CD4-positive, CD25-positive, alpha-beta regulatory T cell (primary cell): ENCODE measurements at places on chromosomes 11 and 22. TPM values are rescaled to one million over a fixed set of nuclear protein-coding genes. Genes with fewer than 3 reads are reported as not detected.

DNA sequence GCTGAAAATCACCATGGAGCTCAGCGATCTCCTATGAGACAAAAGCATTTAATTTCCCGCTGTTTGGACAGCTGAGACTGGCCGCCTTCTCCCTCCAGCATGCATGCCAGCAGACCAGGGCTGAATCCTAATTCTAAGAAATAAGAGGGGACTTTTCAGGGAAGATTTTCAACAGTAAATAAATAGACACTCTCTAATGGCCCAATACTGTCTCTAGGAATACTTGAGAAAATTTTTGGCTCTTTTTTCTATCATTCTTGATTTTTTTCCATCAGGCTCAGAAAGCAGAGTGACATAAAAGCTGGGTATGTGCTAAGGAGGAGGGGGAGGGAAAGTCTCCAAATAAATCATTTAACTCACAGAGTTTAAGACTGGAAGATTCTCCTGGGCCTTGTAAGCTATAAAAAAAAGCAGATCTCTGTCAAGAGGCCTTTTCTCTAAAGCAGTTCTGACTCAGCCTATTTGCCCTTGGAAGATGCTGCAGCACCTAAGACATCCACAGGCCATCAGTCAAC lies 17.6 kb upstream of the SPON1 start:
- no peak for DNase-seq

GRCh38 chr11:122264121-122264520 lies 148.1 kb upstream of the BLID start:
- DNase-seq = no peak

DNA sequence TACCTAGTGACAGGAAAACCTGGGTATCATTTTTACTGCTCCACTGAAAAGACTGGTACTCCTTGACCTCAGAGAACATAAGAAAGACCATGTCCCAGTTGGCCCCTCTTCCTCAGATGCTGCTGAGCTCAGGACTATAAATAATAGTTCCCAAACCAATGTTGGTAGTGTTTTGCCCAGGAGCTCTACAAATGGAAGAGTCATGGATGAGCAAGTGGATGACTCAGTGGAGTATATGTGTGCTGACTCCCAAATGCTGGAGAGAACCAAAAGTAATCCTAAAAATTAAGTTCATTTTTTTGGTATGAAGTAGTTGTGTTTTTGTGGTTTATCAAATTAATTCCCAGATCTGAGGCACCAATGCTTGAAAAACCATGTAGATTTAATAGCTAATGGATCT lies 482.0 kb downstream of the KCNA4 start:
- DNase-seq = no peak

DNA sequence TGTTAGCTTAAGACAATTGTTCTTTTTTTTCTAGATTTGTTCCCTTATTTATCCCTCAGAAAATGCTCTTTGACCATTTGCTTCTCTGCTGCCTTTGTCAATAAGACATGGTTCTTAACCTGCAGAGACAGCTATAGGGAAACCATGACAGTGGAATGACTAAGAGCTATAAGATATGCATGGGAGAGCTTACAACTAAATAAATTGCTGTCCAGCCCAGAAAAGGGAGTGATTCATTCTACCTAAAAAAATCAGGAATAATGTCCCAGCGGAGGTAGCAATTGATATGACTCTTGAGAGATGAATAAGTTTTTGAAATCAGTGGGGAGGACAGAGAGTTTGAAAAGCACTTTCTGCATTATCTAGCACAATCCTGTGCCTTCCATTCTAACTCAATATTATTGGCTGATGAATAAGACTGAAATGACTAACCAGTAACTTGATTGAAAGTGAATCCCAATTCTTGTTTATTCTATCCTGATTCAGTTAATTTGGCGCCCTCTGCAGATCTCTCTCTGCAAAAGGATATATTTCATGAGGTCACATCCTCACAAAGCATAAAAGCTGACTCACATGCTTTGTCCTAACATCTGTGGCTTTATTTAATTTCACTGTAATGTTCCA lies 680.5 kb upstream of the API5 start:
- DNase-seq = no peak

- no peak for DNase-seq
These were observed 27.3 kb downstream of the CTR9 start for GRCh38 chr11:10778217-10778970.

DNA sequence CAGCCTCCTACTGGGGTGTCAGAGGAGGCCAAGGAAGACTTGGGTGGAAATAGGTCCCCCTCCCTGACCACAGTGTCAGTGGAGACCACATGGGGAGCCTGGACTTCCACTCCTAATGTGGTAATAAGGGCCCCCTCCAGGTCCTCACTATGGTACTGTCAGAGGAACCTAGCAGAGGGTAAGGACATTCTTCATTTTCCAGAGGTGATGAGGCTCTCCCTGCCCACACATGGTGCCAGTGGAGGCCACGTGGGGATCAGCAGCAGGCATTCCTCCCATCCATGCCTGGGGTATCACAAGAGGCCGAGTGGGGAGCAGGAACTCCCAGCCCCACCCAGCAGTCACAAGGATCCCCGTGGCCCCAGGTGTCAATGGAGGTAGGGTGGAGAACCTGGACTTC lies 6.5 kb upstream of the CLDN5 start:
- DNase-seq = no peak

- no peak for DNase-seq
These were observed 98.6 kb downstream of the GRIK4 start for GRCh38 chr11:120610111-120610510.

DNA sequence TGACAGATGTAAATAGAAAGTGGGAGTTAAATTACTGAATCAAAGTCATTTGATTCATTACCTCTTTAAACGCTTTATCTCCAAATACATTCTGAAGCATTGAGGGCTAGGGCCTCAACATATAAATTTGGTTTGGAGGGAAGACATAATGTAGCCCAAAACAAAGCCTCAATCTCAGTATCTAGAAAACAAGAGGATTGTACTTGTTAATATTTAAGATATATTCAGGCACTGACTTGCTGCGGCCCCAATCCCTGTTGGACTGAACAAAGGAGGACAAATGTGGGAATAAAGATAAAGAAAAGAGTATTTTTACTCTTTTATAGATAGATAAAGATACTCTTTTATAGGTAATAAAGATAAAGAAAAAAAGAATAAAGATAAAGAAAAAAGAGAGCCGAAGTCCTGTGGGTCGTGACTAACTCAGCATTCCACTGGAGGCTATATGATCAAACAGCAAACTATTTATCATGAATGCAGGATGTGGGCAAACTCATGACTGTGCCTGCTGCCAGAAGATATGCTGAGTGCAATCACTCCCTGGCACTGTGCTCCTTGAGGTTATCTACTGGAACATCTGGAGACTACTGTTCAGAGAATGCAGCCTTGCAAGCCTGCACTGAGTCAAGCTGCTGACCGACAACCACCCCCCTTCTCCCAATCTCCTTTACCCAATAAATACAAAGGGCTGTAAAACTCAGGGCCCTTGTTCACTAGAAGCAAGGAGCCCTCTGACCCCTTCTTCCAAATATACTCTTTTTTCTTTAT lies 6.9 kb downstream of the OR10V1 start:
- no peak for DNase-seq

DNA sequence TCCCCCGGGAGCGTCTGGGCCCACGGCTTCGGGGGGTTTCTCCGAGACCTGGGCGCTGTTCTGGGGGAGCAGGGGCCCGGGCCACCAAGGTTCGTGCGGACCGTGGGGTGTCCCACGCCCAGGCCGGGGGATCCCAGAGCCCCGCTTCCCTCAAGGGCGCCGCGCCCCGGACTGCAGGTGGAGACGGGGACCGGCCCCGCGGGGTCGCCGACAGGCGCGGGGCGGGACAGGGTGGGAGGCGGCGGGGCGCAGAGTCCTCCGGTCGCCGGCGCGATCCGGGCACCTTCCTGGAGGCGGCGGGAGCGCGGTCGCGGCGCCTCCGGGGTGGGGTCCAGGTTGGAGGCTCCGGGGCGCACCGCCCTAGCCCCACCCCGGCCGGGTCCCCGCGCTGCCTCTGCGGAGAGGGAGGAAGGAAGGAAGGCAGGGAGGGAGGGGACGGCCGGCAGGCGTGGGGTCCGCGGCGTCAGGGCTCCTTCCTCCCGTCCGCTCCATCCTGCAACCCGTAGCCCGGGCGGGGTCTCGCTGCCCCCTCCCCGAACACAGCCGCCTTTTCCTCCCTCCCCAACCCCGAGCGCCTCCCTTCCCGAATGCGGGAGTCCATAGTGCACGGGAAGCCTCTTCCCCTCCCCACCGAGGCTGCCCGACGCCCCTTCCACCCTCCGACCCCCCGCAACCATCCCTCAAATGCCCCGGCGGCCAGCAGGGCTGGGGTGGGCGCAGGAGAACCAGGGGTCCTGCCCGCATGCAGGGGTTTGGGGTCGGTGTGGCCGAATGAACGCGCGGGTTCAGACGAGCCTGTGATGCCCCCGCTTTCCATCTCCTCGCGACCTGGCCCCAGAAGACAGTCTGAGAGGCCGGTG lies 4.3 kb upstream of the ZBED4 start:
- no peak for DNase-seq

- no peak for DNase-seq
These were observed 7.3 kb downstream of the SNX19 start for GRCh38 chr11:130908770-130909625.

DNA sequence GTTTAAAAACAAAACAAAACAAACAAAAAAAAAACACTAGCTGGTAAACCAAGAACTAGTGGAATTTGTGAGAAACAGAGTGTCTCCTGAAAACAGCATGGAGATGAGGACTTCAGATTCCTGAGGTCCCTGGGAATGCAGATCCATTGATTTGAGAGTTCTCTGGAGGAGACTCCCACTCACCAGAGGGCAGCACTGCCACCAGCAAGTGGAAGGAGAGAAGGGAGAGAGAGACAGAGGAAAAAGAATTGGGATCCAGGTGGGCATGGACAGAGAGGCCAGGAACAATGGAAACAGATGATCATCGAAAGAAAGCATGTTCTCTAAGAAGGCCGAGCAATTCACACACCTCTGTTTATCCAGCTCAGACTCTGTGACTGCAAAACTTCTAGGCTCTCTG lies 31.8 kb downstream of the ETS1 start:
- DNase-seq = no peak

- DNase-seq = no peak
These were observed 286.7 kb downstream of the MN1 start for GRCh38 chr22:27514601-27515523.

DNA sequence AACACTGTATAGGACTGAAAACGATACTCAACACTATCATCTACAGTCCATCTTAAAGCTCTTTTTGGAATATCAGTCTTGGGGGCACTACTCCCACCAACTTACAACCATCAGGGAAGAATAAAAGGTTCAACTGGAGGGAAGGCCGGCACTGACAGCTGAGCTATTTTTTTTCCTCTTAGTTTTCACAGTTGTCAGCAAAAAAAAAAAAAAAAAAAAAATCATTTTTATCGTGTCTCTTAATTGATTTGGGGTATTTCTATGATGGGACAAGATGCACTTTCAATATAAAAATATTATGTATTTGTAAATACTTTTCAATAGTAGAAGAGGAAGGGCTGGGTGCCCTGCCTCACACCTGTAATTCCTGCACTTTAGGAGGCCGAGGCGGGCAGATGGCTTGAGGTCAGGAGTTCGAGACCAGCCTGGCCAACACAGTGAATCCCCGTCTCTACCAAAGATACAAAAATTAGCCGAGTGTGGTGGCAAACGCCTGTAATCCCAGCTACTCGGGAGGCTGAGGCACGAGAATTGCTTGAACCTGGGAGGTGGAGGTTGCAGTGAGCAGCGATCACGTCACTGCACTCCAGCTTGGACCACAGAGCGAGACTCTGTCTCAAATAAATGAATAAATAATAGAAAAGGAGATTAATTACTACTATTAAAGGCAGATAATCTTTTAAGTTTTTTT lies 1.5 kb downstream of the KIF18A start:
- no peak for DNase-seq

DNA sequence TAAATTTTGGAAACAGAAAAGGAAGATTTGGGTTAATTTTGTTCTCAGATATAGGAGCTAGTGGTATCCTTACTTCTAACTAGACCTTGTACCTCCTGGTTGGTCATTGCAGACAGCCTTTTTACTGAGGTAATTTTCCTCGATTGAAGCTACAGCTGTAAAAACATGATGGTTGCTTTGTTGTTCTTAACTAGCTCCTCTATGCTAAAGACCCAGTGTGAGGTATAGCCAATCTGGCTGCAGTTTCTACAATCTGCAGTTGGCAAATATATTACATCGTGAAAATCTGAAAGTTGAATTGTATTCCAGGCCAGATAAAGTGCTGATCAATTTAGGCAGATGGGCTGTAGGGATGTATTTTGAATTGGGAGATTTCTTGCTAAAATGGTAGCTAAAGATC lies 116.5 kb downstream of the AASDHPPT start:
- DNase-seq = no peak

- DNase-seq = no peak
These were observed 3.1 kb downstream of the CYB5R3 start for GRCh38 chr22:42645938-42646568.

Gene RHOG
- 246 TPM for polyA plus RNA-seq

Gene CWF19L2
- 8.2 TPM for polyA plus RNA-seq

Gene SYT9
- 0.10 TPM for polyA plus RNA-seq

Gene TMEM25
- polyA plus RNA-seq = 14.7 TPM

Gene ASCL2
- polyA plus RNA-seq = 0.42 TPM

Gene MYEOV
- not detected for polyA plus RNA-seq

Gene CRYBB3
- not detected for polyA plus RNA-seq

Gene IGSF9B
- polyA plus RNA-seq = 1.3 TPM
